Common myeloid progenitor, CD34-positive (primary cell): ENCODE measurements at places on chromosomes 2 and 18.

DNA sequence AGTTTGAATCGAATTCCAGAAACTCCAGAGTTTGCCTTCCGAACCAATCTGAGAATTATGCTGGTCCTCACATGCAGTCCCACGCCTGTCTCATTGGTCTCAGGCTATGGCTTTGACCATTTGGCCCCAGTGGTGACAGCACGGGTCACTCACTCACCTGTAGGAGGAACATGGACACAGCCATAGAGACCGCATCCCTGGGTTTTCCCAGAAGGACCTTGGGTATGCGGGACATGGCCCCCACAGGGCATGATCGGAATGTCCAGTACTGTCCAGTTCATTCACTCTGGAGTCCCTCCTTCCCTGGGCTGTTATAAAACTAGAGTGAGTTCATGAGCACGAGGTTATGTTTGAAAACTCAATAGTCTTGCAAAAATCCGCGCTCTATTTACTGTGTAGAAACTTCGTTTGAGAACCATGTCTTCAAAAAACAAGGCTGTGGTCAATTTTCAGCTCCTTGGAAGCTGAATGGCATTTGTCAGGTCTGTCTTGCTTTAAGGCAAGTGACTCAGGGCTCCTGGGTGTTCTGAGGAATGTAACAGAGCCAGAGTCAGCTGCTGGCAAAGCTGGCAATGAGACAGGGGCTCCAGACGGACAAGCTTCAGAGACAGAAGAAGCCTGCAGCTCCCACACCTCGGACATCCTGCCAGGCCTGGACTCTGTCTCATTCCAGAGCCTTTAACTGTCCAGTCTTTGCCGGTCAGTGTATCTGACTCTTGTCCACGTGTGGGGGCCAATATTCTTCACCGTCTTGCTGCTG lies 86.7 kb upstream of the TMEM18 start:
- DNase-seq: no peak

DNA sequence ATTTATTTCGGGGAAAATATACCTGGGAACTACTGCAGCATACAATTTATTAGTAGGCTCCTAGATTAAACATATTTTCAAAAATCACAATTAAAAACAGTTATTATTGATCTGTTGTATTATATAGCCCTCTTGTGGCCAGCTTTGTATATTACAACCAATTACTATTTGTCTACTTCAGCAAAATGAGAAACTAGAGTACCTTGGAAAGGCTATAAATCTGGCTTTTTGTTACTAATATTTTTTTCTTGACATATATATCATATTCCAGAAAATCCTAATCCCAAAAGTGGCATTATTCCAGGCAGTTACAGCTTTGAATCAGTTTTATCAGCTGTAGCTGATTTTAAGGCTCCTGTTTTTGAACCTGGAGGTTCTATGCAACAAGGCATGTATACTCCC lies 101.2 kb downstream of the UBR3 start:
- DNase-seq: peak; percentile 59

DNA sequence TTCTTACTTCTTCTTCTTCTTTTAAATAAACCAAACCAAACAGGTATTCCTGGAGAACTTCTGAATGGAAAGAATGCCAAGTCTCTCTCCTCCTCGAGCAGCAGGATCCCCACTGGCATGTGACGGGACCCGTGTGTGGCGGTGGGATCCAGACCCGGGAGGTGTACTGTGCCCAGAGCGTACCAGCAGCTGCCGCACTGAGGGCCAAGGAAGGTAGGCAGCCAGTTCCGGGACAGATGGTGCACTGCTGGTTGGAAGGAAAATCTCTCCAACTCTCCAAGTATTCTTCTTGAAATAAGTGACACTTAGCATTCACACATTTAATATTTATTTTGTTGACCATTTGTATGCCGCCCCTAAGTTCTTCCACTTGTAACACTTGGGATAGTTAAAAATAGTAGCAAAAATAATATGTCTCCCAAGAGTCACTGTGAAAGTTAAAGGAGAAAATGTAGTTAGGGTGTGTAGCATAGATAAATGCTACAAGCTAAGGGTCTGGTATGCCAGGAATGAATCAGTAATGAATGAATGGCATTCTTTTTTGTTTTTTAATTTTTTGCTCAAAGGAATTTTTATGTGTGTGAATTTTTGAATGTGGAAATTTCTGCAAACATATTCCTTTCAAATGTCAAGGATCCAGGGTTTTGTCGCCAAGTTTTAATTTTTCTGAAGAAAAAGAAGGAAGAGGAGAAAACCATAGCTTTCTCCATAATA lies 349.9 kb downstream of the THSD7B start:
- DNase-seq: no peak

DNA sequence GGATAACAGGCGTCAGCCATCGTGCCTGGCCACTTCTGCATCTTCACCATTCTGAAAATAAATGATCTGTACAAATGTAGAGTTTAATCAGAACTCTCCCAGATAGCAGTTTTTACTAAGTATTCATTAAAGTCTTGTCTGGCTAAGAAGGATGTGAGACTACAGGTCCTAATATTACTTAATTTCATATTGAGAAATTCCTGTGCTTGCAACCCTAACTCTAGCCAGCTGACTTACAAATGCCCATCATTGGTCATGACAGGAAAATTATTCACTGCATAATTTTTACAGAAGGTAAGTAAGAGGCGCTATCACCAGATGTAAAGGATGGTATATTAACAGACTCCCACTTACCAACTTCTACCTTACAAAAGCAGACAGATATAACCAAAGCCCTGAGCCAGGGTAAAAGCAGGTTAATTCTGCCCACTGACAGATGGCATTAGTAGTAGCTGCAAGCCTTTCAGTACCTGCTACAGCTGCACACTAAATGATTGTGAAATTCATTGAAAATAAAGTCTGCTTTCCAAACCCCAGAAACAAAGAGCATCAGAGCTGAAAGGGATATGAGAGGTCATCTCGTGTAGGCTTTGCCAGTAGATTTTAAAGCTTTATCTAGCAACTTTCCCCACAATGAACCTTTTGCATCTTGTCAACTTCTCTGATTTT lies 271.3 kb upstream of the STON1 start:
- DNase-seq: no peak

- DNase-seq: peak; percentile 79
Observed at GRCh38 chr2:45207101-45207500, 197.8 kb upstream of the SIX2 start.

DNA sequence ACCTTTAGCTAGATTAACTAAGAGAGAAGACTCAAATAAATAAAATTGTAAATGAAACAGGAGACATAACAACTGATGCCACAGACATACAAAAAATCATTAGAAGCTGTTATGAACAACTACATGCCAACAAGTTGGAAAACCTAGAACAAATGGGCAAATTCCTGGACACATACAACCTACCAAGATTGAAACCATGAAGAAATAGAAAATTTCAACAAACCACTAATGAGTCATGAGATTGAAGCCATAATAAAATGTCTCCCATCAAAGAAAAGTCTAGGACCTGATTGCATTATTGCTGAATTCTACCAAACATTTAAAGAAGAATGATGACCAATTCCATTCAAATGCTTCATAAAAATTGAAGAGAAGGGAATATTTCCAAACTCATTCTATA lies 54.3 kb downstream of the ST3GAL5 start:
- DNase-seq: no peak

DNA sequence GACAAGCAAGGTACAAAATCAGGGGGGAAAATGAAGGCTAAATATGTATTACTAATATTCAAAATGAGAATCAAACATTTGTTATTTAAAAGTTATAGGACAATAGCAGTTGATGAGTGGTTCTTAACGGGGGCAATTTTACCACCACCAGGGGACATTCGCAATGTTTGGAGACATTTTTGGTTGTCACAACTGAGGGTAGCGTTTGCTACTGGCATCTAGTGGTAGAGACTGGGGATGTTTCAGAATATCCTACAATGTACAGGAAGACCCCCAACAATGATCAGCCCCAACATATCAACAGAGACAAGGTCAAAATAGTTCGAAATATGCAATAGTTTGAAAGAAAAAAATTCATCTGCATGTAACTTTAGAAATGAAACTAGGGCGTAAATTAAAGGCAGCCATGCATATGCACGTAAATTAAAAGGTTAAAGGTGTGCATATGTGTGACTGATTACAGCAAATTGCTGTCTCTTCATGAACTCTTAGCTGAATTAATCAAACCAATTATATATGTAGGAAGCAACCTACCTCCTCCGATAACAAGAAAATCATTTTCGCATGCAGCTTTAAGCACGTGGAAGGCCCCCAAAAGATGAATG lies 61.2 kb upstream of the CUL3 start:
- DNase-seq: peak; percentile 75

DNA sequence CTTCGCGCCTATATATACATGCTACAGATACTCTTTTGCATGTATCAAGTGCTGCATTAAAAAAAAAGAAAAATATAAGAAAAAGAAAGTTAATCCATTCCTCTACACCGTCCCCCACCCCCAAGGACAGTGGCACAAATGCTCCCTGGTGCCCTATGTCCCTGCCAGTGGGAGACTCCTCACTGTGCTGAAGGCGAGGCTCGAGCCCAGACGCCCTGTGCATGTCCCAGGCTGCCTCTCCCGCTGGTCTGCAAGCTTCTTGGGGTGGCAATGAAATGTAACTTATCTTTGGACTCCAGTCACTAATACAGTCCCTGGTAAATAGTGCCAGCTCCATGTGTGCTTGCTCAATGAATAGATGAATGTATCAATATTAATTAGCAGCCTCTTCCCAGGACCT lies 185.6 kb upstream of the SMAD2 start:
- DNase-seq: no peak

GRCh38 chr2:105771836-105772235 lies 27.1 kb downstream of the NCK2 start:
- DNase-seq: no peak

- no peak for DNase-seq
Observed at GRCh38 chr18:57131782-57132181, 15.1 kb upstream of the BOD1L2 start.

GRCh38 chr18:58624011-58624410 lies 4.9 kb downstream of the ALPK2 start:
- no peak for DNase-seq

DNA sequence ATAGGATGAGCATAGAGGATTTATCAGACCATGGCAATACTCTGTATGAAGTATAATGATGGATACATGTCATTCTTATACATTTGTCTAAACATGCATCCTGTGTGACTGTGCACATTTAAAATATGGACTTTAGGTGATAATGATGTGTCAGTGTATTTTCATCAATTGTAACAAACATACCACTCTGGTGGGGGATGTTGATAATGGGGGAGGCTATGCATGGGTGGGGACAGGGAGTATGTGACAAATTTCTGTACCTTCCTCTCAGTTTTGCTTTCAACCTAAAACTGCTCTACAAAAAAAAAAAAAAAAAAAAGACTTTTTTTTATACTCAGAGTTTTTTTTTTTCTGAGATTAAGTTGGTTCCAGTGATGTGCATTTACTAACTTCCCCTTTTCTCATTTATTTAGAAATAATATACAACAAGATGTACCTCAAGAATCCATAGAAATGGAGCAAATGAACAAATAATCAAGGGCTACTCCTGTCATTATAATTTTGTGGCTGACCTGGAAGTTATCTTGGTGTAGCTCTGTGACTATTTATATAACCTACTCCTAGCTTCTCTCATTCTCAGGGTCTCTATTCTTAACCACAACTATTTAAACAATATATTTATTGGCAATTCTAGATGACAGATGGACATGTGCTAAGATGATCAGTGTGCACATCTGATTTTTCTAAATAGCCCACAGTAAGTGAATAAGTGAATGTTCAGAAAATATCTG lies 108.9 kb upstream of the ITGA4 start:
- DNase-seq: peak; percentile 60

DNA sequence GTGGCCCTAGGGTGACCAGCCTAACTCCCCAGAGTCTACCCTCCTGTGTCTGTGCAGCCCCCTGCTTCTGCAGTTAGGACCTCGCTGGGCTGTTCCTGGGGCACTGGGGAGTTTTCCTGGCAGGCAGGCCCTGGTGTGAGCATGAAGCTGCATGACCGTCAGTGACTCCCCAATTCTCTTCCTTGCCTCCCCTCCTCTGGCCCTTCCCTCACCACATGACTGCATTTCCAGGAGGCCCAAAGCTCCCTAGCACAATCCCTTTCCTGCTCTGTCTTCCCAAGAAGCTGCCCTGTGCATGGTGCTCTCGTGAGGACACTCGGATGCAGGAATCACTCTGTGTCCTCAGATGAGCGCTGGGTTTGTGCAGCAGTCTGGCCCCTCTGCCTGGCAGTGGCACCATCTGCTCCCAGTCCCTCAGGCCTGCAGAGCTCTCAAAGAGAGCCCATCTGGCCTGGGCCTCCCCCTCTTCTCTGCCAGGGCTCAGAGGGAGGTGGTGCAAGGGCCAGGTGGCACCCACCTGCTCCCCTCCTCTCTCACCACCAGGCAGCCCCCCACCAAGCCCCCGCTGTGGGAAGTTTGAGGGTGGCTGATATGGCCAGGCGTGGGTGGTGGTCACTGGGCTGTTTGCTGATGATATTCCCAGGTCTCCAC lies 125.6 kb upstream of the HS6ST1 start:
- no peak for DNase-seq

- DNase-seq: no peak
Observed at GRCh38 chr18:74715306-74715705, 117.6 kb downstream of the ZNF407 start.

GRCh38 chr2:119224391-119225104 lies 914 bp downstream of the STEAP3 start:
- DNase-seq: peak; percentile 13

GRCh38 chr2:84905181-84906107 lies at the start of gene TMSB10:
TMSB10 (plus strand) TSS chr2:84905656.
- peak; percentile 89 for DNase-seq

GRCh38 chr2:39948016-39948719 lies 169.1 kb upstream of the THUMPD2 start:
- DNase-seq: no peak

- DNase-seq: no peak
Observed at GRCh38 chr2:203035879-203036470, 21.3 kb downstream of the NBEAL1 start.

DNA sequence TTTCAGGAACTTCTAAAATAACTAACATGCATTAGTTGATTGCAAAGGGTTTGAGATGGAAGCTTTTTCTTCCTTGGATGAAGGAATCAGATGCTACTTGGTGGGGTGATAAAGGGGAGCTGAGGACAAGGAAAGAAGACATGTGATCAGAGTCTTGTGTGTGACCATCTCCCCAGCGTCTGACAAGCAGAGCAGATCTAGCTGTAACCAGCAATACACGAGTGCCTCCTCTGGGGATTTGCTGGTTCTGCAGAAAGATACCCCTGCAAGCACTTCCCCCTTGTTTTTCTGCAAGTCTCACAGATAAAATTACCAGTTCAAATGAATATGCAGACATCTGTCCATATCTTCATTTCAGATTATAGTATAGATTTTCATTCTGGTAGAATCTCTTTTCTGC lies 2.7 kb downstream of the CDH7 start:
- DNase-seq: peak; percentile 89

DNA sequence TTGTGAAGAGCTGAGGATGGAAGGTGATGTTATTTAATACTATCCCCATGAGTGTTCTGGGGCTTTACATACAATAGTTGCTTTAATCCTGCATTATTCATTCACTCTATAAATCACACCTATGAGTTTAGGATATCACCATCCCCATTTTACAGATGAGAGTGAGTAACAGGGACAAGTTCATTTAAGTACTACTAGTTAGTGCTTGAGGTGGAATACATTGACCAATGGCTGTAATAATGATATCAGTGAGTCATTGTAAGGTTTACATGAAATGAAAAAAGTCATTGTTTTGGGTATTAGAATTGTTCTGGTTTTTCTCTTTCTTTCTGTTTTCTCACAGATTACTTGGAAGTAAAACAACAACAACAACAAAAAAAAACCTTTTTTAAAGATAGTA lies 42.5 kb downstream of the TANC1 start:
- DNase-seq: peak; percentile 13

GRCh38 chr2:10179422-10179821 lies 56.9 kb downstream of the RRM2 start:
- DNase-seq: no peak
